CD8-positive, alpha-beta T cell (primary cell): ENCODE measurements at places on chromosomes 6 and 20.

DNA sequence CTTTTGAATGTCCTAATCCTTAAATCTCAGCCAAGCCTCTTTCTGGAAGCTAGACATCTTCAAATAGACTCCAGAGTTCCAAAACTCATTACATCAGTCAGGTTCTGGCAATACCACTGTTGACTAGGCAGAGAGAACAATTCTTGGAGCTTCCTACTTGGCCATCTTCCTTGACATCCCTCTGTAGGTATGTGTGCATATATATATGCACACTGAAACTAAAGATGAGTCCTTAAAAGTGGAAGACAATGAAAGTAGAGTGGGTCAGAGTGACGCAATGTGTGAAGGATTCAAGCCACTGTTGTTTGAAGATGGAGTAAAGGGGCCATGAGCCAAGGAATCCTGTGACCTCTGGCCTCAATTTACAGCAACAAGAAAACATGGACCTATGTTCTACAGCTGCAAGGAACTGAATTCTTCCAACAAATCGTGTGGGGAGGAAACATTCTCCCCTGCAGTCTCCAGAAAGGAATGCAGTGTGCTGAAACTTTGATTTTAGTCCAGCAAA lies 18.7 kb upstream of the DUSP22 start:
- DNase-seq: no peak

DNA sequence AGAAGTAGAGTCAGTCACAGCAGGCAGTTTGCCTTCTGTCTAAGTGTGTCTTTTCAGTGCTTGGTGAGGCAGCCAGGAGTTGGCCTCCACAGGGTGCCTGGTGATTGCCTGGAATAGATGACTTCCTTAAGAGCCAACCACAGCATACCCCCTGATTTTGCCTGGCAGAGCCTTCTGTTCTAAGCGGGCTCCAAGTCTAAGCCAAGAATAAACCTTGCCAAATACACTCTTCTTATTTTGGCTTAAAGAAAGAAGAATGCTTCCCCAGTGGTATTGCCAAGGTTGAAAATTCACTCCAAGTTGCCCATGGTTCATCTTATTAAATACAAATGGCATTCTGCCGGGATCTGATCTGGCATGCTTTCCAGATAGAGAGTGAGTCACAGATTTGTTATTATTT lies 1424.8 kb upstream of the EYS start:
- no peak for DNase-seq

GRCh38 chr6:47377971-47378370 lies 68.3 kb upstream of the TNFRSF21 start:
- DNase-seq: no peak

DNA sequence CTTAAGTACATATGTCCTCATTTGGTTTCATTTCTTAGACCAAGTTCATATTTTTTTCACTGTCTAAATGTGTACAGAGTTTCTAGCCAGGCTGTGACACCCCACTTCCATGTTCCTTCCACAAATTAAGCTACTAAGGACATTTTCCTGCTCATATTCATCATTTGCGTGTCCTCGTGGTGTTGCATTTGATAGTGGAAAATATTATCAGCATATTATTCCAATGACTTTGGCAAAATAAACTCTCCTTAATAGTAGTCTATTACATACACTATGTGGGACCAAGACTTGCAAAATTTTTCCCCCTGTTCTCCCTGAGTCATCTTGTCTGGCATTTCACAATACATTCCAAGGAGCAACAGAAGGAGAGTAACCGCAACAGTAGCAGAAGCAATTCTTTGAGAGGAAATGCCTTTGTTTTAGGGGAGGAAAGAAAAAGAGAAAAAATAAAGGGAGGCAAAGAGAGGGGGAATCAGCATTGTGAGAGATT lies 599.2 kb downstream of the COL12A1 start:
- no peak for DNase-seq

DNA sequence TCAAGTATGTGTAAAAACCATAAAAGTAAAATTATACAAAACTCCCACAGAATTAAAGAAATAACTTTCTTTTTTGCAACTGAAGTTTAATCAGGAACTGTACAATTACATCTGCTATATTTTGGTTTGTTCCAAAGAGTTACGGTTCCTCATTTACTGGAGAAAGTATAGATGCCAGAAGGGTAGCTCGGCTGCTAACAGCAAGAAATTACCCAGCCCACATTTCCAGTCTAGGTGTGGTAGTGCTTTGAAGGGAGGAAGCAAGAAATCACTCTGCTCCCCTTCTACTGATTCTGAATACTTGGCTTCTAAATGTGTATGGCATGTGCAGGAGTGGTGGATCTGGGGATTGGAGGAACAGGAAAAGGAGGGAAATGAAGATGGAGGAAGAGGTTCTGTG lies 441.3 kb downstream of the CDC5L start:
- DNase-seq: no peak

GRCh38 chr6:118617417-118617816 lies 34.0 kb downstream of the CEP85L start:
- no peak for DNase-seq

GRCh38 chr20:9062066-9062465 lies 6.8 kb upstream of the PLCB4 start:
- no peak for DNase-seq
